Fibroblast of gingiva (primary cell): ENCODE measurements at places on chromosomes 4 and X.

DNA sequence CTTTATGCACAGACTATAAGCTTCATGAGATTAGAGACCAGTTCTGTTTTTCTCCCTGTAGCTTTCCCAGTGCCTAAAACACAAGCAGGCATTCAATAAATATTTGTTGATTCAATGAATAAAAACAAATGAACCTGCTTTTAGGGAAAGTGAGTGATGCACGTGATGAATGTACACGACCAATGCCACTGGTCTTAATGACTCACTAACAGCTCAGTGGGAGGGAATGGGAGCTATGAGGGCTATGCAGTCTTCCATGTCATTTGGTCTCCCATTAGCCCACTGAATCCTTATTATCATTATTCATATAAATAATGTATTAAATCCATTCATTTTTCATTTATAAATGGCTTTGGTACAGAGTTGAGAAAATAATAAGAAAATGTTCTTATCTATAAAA is 247.4 kb downstream of the FBXO8 start:
- DNase-seq = no peak

GRCh38 chr4:71827826-71828225 is 43.9 kb upstream of the GC start:
- DNase-seq = no peak

- DNase-seq = no peak
These were observed 1153.4 kb upstream of the AGA start for GRCh38 chr4:178595500-178596138.

DNA sequence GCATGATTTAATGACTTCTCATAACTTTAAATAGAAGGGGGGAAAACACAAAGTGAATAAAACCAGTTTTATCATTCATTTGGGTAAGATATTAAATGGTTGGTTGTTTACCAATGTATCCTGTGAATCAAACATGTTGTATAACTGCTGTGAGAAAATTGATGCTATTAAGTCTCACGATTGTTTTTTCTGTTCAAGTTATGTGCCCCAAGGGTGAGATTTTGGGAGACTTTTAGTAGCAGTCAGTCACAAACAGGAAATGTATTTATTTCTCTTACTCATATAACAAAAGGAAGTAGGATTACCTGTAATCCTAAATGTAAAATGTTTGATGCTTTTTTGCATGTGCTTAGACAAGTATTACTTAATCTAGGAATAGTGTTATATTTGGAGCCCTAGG is 39.2 kb downstream of the MTHFD2L start:
- DNase-seq = no peak

- DNase-seq = peak; percentile 48
These were observed 28.7 kb upstream of the STOX2 start for GRCh38 chr4:183876268-183876934.

DNA sequence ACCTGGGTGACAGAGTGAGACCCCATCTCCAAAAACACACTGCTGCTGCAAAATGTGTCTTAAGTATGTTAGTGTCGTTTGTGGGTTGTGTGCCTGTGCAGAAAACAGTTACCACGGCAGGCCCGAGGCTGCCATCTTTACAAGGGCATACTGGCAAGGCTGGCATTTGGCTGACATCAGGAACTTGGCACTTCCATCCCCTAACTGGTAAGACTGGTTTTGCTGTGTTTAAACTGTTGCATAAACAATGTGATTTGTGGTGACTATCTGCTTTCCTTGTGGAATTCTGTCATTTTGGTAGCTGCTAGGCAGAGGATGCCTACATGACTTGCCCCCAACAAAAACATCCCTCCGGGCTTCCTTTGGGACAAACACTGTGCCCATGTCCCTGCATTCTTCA is 12.3 kb downstream of the LRP2BP start:
- DNase-seq = no peak

GRCh38 chrX:10620121-10620699 is at the start of gene MID1:
MID1 (minus strand) TSS chrX:10620585; CDS start chrX:10567547, 53,038 bp downstream.
- DNase-seq = peak; percentile 80

GRCh38 chr4:155600244-155600643 is 66.4 kb upstream of the GUCY1A1 start:
- no peak for DNase-seq

GRCh38 chrX:24243188-24243587 is 70.7 kb downstream of the SUPT20HL2 start:
- no peak for DNase-seq

DNA sequence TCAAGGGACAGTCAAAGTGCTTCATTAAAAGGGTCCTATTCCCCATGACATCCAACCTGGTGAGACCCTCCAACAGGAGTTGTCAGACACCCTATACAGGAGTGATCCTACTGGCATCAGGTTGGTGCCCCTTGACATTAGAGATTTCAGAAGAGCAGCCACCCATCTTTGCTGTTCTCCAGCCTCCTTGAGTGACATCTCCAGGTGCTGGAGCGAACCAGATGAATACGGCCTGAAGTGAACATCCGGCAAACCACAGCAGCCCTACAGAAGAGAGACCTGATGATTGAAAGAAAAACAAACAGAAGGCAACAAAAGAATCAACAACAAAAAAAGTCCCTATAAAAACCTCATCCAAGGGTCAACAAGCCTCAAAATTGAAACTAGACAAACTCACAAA is 146.1 kb upstream of the PBDC1 start:
- no peak for DNase-seq

- no peak for DNase-seq
These were observed 65.0 kb downstream of the SCD5 start for GRCh38 chr4:82733636-82734035.

DNA sequence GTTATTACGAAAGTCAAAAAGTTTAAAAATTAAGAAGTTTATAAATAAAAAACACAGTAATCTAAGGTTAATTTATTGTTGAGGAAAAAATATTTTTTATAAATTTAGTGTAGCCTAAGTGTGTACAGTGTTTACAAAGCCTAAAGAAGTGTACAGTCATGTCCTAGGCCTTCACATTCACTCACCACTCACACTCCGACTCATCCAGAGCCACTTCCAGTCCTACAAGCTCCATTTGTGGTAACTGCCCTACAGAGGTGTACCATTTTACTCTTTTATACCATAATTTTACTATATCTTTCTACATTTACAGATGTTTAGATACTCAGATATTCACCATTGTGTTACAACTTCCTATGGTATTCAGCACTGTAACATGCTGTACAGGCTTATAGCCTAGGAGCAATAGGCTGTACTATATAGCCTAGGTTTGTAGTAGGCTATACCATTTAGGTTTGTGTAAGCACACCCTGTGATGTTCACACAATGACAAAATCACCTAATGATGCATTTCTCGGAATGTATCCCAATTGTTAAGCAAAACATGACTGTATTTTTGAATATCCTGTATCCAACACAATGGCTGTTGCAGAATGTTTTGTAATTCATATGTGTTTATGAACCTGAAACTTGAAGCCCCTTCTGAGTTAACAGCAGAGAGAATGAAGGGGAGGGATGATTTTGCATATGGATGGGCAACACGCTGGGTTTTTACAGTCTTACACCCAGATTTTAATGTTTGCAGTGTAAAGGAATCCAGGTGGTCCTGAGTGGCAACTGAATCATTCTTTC is 3.1 kb downstream of the PPBP start:
- DNase-seq = no peak

GRCh38 chr4:24646798-24647460 is 62.6 kb upstream of the DHX15 start:
- no peak for DNase-seq

DNA sequence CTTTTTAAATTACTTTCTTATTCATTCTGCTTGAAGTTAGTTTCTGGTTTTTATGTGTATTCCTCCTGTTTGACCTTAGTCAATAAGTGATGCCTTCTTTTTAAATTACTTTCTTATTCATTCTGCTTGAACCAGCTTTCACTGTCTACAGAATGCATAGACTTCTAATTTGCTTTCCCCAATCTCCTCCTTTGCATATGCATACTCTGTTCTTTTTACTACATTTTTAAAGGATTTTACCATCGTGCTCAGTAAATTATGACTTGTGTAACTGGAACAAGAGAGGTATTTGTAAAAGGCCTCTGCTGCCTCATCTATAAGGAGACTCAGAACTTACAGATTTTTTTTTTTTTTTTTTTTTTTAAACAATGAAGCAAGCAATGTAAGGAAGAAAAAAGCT is 228.7 kb downstream of the PPP3CA start:
- no peak for DNase-seq

DNA sequence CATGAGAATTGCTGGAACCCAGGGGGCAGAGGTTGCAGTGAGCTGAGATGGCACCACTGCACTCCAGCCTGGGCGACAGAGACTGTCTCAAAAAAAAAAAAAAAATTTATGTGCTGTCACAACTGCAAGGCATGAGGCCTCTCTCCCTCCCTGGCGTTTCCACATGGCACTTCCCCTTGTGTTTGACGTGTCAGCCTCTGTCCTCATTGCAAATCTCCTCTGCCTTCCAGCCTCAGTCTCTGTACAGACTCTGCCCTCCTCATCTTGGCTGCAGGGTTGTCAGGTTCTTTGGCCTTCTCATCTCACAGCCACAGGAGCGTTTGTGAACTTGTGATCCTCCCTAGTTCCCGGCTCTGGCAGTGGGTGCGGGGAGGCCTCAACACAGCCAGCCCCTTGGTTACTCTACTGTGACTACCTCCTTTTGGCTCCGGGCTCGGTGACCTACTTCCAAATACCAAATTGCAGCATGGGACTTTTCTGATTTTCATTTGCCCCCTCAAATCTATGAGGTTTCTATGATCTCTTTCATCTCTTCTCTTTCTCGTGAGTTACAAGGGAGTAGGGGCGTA is 250.0 kb downstream of the CBR4 start:
- no peak for DNase-seq

GRCh38 chrX:148825696-148826095 is 325.3 kb downstream of the AFF2 start:
- DNase-seq = no peak

GRCh38 chrX:7294483-7294882 is 146.5 kb upstream of the PUDP start:
- peak; percentile 64 for DNase-seq

GRCh38 chr4:130479020-130479419 is 1383.1 kb downstream of the C4orf33 start:
- peak; percentile 1 for DNase-seq

DNA sequence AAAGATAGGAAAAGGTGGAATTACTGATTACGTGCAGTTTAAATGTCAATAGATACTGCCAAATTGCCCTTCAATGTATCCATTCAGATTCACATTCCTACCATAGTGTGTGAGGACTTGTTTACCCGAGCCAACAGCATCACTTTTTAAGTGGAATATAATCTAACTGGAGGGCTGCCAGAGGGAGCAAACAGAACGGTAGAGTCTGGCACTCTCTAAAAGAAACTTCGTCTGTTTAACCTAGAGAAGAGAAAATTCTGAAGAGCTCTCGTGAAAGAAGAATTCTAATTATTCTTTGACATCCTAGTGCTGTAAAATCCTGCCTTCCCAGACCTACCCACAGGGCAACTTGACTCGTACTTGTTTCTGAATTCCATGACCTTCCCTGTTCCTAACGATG is 23.2 kb downstream of the SMIM43 start:
- no peak for DNase-seq

- DNase-seq = peak; percentile 24
These were observed 152.7 kb downstream of the FSTL5 start for GRCh38 chr4:162011089-162011488.

GRCh38 chr4:8913858-8914460 is 42.3 kb upstream of the HMX1 start:
- DNase-seq = no peak

DNA sequence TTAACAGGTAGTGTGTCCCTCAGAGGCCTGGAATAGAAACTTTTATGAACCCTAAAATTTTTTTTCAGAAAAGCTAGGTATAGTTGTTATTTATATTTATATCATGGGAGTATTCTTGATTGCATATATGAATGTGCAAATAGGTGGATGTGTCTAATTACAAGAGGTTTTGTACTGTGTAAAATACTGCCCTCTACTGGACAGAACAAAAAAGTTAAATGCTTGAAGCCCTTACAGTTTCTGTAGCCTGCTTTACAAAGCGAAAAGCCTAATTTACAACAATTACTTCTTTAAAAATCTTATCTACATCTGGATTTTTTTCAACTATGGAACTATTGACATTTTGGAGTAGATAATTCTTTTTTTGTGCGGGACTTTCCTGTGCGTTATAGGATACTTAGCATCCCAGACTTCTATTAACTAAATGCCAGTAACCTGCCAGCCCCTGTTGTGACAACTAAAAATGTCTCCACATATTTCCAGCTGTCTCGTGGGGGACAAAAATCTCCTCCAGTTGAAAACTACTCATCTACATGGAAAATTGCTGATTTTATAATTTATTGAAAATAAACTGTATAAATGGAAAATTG is 35.1 kb downstream of the ENPEP start:
- DNase-seq = peak; percentile 53

GRCh38 chrX:72713130-72713529 is 976 bp downstream of the PHKA1 start:
- DNase-seq = no peak

GRCh38 chr4:121243485-121243884 is 79.4 kb upstream of the TNIP3 start:
- DNase-seq = no peak

DNA sequence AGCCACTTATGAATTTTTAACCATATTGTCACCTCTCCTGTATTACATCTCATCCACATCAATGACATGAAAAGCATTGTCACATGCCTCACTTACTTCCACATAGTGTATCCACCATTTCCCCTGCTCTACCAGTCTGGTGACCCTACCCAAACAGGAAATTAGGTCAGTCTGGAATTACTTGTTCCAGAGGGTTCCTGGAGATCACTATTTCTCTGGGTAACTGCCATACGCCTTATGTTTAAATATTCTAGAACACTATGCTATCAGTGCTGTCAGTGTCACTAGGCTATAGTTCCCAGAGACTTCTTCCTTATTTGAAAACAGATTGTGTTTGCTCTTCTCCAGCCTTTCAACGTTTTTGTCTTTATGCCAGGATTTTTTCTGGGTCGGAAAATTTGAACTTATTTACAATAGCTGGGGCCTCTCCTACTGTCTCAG is 15.0 kb downstream of the SRPX2 start:
- no peak for DNase-seq

DNA sequence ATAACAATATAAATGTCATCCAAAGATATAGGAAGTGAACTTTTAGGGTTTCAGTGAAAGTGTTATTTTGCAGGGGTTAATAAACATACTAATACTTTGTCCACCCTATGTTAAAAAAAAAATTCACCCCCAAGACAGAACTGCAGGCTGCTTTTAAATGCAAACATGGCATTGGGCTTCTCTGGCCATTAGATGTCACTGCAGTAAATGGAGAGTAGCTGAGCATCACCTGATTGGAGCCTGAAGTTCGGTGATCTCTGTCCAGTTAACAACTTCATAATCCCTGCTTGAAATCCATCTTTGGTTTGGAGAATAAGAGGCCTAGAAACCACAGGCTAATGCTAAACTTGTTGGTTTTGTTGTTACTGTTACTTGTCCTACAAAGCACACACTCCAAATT is 18.7 kb downstream of the SLC25A43 start:
- DNase-seq = no peak

GRCh38 chrX:69543572-69543971 is 39.4 kb downstream of the NALF2 start:
- DNase-seq = no peak

DNA sequence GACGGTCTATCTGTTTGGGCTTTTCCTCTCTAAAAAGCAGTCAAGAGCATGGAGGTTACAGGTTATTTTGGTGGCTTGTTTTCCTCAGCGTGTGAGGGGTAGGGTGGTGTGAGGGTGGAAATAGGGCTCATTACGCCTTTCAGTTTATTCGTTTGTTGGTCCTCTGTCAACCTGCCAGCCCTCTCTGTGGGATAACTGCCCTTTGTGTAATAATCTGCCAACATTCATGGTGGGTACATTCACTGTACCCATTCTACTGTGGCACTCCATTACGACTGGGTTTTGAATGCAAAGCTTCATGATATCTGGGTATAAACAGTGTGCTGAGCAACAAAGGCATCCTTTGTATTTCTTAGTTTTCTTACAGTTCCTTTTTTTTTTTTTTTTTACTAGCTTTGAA is 136.4 kb downstream of the ADGRL3 start:
- DNase-seq = no peak
